ENCODE measurements at places on chromosomes 5 and 9. TPM values are rescaled to one million over a fixed set of nuclear protein-coding genes. Genes with fewer than 3 reads are reported as not detected.

TMEM215 gene
- not detected for polyA plus RNA-seq

ATOSB gene
- 19.6 TPM for polyA plus RNA-seq

NEUROG1 gene
- 0.02 TPM for polyA plus RNA-seq

AGXT2 gene
- not detected for polyA plus RNA-seq

CCDC112 gene
- polyA plus RNA-seq, result 3.2 TPM

PPP2R2B gene
- 0.78 TPM for polyA plus RNA-seq

CCL27 gene
- polyA plus RNA-seq, result 0.16 TPM

PCYOX1L gene
- 5.7 TPM for polyA plus RNA-seq

GABRP gene
- 21.9 TPM for polyA plus RNA-seq

FIBCD1 gene
- polyA plus RNA-seq, result 0.06 TPM

ECM2 gene
- 0.84 TPM for polyA plus RNA-seq

TTLL11 gene
- polyA plus RNA-seq, result 2.3 TPM

IGIP gene
- 3.8 TPM for polyA plus RNA-seq

TMEFF1 gene
- 0.02 TPM for polyA plus RNA-seq

TRIP13 gene
- polyA plus RNA-seq, result 4.3 TPM

TRIM14 gene
- polyA plus RNA-seq, result 9.3 TPM

PCDHB12 gene
- 0.15 TPM for polyA plus RNA-seq

MUSK gene
- polyA plus RNA-seq, result 0.20 TPM

BARHL1 gene
- not detected for polyA plus RNA-seq

CBY3 gene
- 0.05 TPM for polyA plus RNA-seq

F2RL1 gene
- polyA plus RNA-seq, result 2.7 TPM

SH3TC2 gene
- polyA plus RNA-seq, result 5.1 TPM

ACTBL2 gene
- not detected for polyA plus RNA-seq

CDKN2A gene
- polyA plus RNA-seq, result 6.1 TPM

LRRC70 gene
- 2.3 TPM for polyA plus RNA-seq

CCDC192 gene
- not detected for polyA plus RNA-seq

GDNF gene
- 0.11 TPM for polyA plus RNA-seq

PCDHB16 gene
- polyA plus RNA-seq, result 0.08 TPM

GCNT4 gene
- 0.53 TPM for polyA plus RNA-seq

NTRK2 gene
- 3.6 TPM for polyA plus RNA-seq

CAPSL gene
- not detected for polyA plus RNA-seq

LRRC19 gene
- not detected for polyA plus RNA-seq

FAT2 gene
- polyA plus RNA-seq, result 33.8 TPM

ZNF883 gene
- 0.92 TPM for polyA plus RNA-seq

BBLN gene
- 104 TPM for polyA plus RNA-seq

PKD2L2 gene
- polyA plus RNA-seq, result 0.02 TPM

PPP6C gene
- 22.7 TPM for polyA plus RNA-seq

PCDHA12 gene
- 0.01 TPM for polyA plus RNA-seq

ST8SIA4 gene
- 0.36 TPM for polyA plus RNA-seq

Measured in esophagus (tissue), 2 donors.